ENCODE measurements at places on chromosomes 13 and 19. TPM values are rescaled to one million over a fixed set of nuclear protein-coding genes. Genes with fewer than 3 reads are reported as not detected.
A peak's percentile ranks its signal among the peaks of the same experiment; 100 is the strongest.

Gene PCDH17
- under 0.01 TPM for total RNA-seq

- DNase-seq = no peak
Measured at GRCh38 chr19:45828945-45829344, 13.8 kb upstream of the RSPH6A start.

Gene GGACT
- total RNA-seq = 9.0 TPM

Gene BRSK1
- total RNA-seq = 0.51 TPM

GRCh38 chr19:47315125-47315821 lies 5.6 kb downstream of the C5AR1 start:
- peak; percentile 97 for DNase-seq

Gene TNNT1
- 65.0 TPM for total RNA-seq

DNA sequence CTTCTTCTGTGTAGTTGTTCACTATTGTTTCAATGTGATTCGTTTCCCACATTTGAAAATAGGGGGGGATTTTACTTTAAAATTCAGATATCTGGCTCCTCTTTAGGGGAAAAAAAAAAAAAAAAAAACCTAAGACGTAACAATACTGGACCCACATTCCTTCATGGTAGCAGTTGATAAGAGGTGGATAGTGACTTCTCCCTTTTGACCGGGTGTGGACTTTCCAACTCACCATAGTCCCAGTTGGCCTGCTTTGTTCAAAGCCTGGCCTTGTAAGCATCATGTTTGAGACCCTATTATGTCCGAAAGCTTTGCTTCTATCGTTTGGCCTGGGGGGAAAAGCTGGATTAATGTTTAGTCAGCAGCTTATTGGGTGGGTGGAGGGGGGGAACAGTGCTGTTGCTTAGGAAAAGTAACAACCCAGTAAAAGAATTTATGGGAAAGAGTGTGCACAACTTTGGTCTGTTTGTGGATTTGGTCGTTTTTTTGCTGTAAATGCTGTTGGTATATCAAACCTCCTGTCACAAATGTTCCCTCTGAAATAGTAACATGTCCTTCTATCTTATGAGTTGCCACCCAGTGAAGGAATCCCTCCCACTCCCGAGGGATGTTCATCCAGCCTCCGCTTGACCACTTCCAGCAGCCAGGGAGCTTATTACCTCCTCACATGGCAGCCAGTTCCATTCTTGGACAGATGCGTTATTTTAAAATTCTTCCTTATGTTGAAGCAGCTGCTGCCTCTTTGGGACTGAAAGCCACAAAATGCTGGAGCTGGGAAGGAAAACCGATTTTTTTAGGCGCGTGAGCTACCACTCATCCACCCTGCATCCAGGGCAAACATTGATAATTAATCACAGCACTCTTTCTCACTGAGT lies 10.4 kb downstream of the SAMD4B start:
- DNase-seq = no peak

- DNase-seq = no peak
Measured at GRCh38 chr19:27993619-27994570, 1219.1 kb downstream of the UQCRFS1 start.

Gene TMED1
- total RNA-seq = 42.0 TPM

DNA sequence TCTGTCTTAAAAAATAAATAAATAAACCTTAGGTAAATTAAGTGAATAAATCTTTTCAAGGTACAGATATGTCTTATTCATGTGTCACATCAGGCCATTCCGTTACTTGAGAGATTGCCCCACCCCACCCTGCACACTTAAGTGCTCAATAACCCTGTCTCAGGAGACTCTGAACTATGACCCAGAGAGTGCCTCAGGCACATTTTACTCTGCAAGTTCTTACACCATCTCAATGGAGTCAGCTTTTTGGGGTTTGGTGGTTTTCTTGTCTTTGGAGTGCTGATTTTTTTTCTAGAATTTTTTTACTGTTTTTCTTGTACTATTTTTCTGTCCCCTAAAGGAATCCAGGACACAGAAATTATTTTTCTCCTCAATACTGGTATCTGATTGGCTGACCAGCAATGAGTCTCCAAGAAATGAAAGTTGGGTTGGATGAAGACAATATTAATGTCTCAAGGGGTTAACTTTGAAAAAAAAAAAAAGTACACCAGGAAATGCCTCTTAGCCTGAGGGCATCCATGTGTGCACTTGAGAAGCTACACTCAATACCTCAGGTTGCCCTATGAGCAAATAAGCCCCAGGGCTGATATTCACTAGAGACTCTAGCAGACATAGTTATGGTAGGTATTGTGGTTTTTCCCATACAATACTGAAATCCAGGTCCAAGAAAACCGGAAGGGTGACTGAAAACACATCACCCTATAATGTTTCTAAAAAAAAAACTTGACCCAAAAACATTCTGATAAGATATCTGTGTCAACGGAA lies 114.6 kb upstream of the ZNF91 start:
- peak; percentile 32 for DNase-seq

DNA sequence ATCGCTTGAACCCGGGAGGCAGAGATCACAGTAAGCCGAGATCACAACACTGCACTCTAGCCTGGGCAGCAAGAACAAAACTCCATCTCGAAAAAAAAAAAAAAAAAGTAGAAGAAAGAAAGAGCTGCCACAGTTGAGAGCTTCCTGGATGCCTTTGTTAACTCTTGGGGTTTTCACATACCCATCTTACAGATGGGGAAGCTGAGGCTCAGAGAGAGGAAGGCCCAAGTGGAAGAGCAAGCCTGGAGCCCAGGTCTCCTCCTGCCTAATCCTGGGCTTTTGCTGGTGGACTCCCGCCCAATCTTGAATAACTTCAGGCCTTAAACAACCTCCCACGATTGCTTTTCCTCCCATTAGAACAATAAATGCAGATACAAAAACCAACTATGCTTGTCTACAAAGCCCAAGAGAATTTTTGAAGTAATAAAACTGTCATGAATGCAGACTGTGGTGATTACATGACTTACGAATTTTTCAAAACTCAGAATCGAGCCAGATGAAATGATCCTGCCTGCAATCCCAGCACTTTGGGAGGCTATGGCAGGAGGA lies 41.7 kb downstream of the LTBP4 start:
- DNase-seq = no peak

DNA sequence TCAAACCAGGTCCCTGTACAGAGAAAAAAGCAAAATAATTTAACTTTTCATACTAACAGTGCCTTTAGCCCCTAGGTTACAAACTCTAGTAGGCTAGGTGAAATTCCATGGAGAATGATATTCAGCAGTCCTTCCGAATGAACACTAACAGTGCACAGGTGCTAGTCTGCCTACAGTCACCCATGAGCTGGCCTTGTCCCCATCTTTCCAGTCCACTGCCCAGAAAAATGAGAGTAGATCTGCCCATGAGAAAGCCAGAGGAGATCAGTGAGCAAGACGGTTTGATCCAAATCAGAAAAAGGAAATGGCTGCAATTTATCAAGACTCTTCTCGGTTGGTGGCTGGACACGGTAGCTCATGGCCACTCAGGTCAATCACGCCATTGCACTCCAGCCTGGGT lies 524.9 kb downstream of the FGF9 start:
- DNase-seq = no peak

- no peak for DNase-seq
Measured at GRCh38 chr13:49441312-49441711, 2.6 kb downstream of the CAB39L start.

GRCh38 chr19:43406297-43406696 lies 8.4 kb upstream of the TEX101 start:
- no peak for DNase-seq

Gene ELSPBP1
- not detected for total RNA-seq

- peak; percentile 51 for DNase-seq
Measured at GRCh38 chr13:39362652-39363381, 240.2 kb downstream of the LHFPL6 start.

Gene ZNF471
- 3.1 TPM for total RNA-seq

DNA sequence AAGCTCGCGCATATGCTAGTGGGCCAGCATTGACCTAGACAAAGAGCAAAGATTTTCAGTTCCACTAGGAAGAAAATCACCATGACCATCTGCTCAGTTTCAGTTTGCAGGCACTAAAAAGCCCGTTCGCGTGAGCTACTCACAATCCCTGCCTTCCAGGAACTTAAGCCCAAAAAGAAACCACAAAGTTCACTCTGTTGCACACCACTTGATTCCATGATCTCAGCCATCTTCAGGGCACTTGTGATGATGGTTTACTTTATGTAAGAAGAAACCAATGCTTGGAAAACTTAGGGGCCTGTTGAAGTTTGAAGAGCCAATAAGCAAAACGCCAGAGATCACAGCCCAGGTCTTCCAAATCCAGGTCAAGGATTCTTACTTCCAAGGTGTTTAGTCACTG lies 45.0 kb upstream of the SLC15A1 start:
- DNase-seq = no peak

DNA sequence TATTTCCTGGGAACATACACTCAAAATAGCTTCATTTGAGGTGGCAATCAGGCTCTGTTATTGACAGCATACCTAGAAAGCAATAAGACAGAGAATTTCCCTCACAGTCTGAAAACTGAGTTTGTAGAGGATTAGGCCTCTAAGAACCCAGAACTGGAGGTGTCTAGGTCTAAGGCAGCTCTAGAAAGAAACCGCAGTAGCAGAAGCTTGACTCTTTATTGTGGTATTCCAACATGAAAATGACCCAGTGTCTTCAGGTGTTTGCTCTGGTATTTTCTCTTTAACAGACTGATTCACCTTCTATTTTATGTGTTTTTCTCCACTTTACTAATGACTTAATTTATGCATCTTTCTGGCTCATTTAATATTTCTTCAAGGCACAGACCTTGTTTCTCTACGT lies 8.5 kb downstream of the COG6 start:
- DNase-seq = no peak

DNA sequence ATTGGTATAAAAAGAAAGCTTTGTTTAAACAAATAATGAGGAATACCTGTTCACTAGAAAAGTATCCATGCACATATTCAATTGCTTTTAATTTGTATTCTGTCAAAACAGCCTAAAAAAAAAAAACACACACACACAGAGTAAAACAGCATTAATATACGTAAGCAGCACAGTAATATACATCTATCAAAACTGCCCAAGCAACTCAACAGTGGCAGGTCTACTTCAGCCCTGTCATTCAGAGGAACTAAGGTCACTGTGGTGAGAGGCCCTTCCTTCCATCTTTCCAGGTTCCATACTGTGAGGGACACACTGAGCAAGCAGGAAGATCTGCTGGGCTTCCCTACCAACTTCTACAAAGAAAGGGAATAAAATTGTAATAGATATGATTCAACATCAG lies 3.8 kb downstream of the PROSER1 start:
- no peak for DNase-seq

- DNase-seq = no peak
Measured at GRCh38 chr19:31314849-31315629, 34.2 kb downstream of the TSHZ3 start.
